ENCODE measurements at places on chromosomes 3 and 15. TPM values are rescaled to one million over a fixed set of nuclear protein-coding genes. Genes with fewer than 3 reads are reported as not detected.

GRCh38 chr3:19886404-19886803 is 47.6 kb downstream of the EFHB start:
- DNase-seq: no peak

GRCh38 chr3:131353986-131354385 is 27.6 kb upstream of the NUDT16 start:
- no peak for DNase-seq

DNA sequence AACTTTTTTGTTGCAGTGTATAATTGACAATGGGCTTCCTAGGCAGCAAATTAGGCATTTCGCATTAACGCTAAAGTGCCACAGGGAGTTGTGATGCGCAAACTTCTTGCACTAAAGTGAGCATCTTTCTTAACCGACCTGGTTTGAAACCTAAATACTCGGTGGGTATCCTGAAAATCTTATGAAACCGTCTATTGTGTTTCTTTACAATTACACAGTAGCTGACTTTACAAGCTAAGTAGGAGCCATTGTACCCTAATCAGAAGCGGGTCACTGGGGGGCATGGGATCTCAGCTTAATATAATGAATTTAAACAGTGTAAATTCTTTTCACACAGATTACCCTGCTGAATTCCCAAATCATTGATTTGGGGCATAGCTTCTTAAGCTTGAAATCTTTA is 328.0 kb downstream of the KCNH8 start:
- no peak for DNase-seq

DNA sequence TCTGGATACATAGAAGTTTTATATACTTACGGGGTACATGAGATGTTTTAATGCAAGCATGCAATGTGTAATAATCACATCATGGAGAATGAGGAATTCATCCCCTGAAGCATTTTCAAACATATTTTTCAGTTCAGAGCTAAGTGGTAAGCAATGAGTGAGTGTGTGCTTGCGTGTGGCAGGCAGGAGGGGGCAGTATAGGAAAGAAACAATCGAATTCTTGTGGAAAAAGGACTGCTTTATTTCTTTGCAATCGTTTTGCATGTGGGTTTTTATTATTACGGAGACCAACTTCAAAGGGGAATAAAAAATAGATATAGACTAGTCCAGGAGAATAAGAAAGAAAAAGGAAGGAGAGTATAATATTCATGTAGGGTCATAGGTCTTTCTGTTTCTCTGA is 271.6 kb downstream of the CHL1 start:
- no peak for DNase-seq

- DNase-seq: no peak
Observed at GRCh38 chr15:63073497-63074172, 31.1 kb downstream of the TPM1 start.

DNA sequence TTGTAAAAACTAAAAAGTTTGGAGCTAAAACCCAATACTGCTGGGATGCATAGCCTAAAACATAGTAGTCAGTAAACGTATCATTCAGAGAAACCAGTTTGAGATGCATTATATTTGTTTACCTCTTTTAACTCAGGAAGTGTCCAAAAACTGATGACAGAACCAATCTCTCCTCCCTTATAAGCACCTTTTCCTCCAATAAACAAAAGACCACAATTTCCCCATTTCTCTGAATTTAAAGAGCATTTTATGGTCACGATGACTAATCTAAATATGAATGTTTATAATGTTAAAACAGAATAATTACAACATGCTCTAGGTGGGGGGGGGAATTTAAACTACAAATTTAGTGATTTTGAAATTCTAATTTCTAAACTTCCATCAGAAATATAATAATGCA is 58.5 kb downstream of the CEP63 start:
- no peak for DNase-seq

DNA sequence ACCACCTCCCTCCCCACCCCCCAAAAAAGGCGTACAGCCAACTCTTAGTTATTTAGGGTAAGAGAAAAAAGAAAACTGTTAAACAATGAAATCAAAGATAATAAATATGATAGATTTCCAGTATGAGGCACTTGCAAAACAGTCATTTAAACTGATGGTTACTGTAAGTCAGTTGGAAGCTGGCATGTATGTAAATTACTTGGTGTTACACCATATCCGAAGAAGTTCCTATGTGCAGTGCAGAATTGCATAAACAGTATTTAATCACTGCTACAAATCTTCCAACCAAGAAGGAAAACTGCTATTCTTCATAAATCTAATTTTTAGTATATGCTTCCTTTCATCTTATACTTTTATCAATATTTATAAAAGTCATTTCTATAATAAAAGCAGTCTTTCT is 62.0 kb downstream of the LEO1 start:
- DNase-seq: no peak

GRCh38 chr3:63467392-63467791 is 185.1 kb upstream of the SNTN start:
- DNase-seq: no peak

DNA sequence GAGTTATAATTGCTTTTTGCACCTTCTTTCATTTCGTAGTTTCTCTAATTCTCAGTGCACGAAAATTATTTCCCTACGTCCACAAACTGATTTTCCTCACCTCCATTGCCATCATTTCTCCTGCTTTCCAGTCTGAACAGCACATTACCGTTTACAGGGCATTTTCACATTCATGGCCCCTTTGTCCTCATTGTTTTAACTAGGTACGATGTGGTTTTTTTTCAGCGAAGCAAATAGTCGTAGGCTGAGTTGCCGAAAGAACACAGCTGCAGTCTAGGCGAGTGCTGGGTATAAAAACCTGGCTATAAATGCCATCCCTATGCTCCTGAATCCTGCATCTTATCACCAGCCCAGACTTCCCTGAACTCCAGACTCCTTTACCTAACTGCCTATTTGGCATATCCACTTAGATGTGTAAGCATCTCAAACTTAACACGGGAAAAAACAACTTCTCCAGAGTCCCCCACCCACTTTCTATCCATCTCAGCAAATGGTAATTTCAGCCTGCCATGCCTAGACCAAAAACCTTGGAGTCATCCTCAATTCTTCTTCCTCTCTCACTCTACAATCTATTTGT is 691 bp upstream of the FSIP1 start:
- DNase-seq: no peak

- DNase-seq: no peak
Observed at GRCh38 chr3:9703240-9703639, 393 bp upstream of the CPNE9 start.

DNA sequence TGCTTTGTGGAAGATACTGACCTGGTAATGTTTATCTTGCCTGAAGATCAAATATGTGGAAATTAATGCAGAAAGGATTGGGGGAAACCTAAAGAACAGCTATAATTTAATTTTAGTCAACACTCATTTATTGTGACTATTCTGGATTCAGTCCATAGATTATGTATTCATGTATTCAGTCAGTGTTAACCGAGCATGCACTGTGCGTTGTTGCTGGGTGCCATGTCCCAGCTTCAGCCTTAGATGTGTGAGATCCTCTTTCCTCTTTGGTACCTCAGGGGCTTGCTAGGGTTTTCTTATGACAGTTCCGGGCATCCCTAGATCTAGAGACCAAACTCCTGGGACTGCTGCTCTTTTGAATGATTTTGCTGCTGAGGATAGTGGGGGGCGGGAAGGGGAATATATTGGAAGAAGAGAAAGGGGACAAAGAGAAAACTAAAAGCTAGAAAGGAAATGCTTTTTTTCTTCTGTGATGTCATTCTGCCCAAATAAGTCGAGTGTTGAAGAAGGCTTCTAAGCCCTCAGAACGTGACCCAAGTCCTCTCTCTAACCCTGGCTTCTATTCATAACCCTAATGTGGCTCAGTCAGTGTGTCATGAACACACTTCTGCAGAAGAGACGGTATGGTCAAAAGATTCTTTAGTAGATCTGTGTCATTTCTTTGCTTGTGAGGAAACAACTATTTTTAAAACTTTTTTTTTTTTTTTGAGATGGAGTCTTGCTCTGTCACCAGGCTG is 33.5 kb downstream of the STARD9 start:
- no peak for DNase-seq

Gene BFSP2
- total RNA-seq: not detected

Gene RHCG
- 0.98 TPM for total RNA-seq

- no peak for DNase-seq
Observed at GRCh38 chr3:72344236-72344635, 504.0 kb downstream of the SHQ1 start.

Gene CYP11A1
- 0.60 TPM for total RNA-seq

DNA sequence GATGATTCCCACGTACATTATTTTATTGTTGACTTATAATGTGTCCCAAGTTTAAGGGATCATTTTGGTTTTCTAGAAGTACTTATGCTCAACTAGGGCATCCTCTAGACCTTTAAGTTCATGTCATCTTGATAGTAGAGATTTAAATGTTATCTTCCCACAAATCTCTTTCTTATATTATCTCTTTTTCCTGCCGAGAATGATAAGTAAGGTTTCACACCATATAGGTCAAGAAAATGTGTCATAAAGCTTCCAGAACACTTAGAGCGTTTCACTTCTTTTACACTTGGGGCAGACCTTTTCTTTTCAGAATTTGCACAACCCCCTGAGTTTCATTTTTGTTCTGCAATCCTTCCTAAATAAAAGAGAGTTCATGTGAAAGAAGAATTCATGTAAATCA is 142.0 kb upstream of the CBLB start:
- no peak for DNase-seq

DNA sequence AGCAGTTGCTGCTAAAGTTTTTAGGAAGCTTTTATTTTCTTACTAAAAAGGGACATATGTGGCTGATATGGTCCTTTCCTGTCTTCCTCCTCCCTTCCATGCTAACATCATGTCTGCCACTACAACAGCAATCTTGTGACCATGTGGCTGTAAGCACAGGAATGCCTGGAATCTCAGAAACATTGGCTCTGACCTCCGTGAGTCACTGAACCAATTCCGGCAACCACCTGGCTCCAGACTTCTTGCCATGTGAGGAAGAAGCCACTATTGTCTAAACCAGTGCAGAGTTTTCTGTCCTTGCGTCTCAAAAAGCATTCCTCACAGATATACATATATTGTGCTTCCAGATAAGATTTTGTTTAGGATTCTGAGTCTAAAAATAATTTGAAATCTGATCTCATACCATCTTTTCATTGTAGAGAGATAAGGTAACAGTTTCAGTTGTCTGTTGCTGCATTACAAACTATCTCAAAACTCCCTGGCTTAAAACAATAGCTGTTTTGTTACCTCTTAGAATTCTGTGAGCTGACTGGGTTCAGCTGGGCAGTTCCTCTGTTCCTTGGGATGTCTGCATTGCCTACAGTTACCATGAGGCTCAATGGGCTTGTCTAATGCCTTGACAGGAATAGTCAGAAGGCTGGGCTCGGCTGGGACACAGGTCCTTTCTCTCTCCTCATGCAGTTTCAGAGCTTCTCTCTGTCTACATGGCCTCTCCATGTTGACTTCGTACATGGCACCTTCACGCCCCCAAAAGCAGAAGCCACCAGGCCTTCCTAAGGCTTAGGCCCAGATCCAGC is 77.3 kb upstream of the MAGI1 start:
- DNase-seq: no peak

Data from mucosa of descending colon (tissue), 3 donors.